Activated CD4-positive, alpha-beta T cell treated with anti-CD3 and anti-CD28 coated beads, Interleukin-2, amount 10 ng/mL, durations not matched to agents 24 days and 14 days (primary cell): ENCODE measurements at places on chromosomes 1 and 21.
A peak's percentile ranks its signal among the peaks of the same experiment; 100 is the strongest.

DNA sequence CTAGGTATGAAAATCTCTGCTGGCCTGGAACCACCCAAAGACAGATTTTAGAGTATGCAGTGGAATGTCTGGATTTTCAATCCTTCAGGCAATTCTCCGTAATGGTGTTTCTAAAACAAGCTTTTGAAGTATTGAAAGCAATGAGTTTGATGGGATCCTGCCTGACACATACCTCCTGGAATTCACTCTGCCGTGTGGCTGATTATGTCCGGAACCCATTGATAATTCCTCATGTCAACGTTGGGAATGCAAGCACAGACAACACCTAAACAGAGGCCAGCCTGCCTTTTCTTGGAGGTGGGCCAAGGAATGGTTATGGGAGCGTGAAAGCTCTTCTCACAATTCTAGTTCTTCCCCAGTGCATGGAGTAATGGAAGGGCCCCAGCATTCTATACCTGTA, 168.9 kb upstream of the HMCN1 start:
- DNase-seq: no peak

DNA sequence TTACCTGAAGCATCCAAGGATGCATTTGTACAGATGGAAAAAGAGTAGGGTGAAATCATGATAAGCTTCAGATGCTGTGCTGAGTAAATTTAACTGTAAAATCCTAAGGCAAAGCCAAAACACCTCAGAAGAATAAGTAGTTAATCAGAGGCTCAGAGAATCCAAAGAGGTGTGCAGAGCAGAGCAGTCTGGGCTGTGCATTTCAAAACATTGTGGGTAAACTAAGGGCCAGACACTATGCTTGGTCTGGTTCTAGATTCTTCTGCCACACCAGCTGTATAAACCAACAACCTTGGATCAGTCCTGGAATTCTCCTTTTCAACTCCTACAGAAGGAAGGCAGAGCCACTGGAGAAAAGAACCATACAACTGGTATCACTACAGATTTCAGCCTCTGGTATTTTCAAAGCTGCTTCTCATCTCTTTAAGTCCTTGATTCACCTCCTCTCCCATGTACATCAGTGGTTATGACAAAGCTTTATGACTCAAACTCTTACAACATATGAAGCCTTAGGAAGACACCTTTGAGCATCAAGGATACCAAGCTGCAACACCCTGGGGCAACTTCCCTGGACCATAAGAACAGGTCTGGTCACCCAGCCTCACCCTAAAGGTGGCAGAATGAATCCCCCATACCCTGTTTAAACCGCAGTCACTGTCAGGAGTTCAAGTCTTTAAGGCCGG, 11.6 kb upstream of the HIPK1 start:
- no peak for DNase-seq

DNA sequence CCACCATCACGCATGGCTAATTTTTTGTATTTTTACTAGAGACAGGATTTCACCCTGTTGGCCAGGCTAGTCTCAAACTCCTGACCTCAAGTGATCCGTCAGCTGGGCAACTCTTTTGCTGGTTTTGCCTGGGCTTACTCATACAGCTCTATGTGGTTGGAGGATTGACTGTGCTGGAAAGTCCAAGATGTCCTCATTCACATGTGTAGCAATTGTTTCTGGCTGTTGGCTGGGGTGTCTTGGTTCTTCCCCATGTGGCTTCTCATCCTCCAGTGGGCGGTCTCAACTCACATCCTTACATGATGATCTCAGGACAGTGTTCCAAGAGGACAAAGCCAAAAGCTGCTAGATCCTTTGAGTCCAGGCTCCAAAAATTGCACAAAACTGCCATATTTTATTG, 53.3 kb downstream of the TEX35 start:
- no peak for DNase-seq

GRCh38 chr1:35524106-35524505, 33.1 kb downstream of the KIAA0319L start:
- no peak for DNase-seq

GRCh38 chr1:96521994-96522760, 199.4 kb upstream of the PTBP2 start:
- DNase-seq: no peak

DNA sequence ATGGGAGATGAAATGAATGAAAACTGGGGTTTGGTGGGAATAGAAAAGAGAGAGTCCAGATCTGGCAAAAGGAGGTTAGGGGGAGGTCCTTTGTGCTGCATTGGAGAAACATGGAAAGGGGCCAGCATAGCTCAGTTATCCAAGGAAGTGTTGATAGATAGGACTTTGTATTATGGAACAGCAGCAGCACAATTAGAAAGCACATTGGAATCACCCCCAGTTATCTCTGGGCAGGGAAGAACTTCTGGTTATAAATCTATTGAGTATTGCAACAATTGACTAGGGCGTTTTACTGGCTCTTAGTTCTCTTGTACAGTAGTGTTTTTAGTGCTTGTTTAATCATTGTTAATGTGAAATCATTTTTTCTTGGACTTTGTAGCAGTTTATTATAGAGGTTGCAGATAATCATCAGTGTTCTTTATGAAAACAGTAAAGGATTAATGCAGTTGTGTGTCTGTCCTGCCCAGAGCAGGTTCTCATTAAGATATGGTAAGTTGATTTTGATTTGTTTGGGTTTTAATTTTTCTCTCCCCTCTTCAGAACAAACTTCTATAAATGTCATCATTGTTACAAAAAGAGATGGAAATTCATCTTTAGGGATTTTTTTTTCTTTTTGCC, 76.6 kb downstream of the NR5A2 start:
- no peak for DNase-seq

DNA sequence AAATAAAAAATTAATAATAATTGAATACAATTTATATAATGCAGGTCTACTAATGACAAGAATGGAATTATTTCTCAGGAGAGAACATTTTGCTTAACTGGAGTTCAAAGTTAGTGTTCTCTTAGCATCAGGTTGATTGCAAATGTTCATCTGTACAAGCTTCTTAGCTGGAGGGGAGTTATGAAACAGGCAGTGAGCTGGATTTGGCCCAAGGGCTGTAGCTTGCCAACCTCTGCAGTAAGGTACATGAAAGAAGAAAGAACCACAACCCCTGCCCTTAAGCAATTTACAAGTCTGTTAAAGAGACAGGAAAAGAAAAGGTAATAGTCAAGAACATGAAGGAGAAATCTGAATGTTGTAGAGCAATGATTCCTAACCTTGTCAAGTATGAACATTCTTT, 17.0 kb downstream of the LPGAT1 start:
- DNase-seq: no peak

- no peak for DNase-seq
These were observed 1.8 kb upstream of the CNR2 start for GRCh38 chr1:23914921-23915320.

GRCh38 chr1:86259390-86259789, 102.8 kb upstream of the COL24A1 start:
- no peak for DNase-seq

- DNase-seq: no peak
These were observed 262.1 kb downstream of the BRINP2 start for GRCh38 chr1:177432897-177433296.

DNA sequence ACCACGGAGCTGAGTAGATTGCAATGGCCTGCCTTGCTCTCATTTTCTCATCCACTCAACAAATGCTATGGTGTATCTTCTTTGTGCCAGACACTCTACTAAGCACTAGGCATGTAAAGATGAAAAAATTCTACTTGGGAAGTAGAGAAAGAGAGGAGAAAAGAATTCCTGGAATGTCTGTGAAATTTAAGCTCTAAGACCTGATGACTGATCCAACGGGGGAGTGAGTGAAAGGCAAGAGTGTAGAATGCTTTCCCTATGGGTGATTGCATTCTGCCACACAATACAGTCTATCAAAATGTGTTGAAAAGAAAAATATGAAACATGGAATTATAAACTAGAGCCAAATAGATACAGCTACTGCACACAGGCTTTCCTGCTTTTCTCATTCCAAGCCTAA, 82.3 kb downstream of the CYYR1 start:
- DNase-seq: no peak

- DNase-seq: no peak
These were observed 56.2 kb downstream of the DPYD start for GRCh38 chr1:97864615-97865014.

DNA sequence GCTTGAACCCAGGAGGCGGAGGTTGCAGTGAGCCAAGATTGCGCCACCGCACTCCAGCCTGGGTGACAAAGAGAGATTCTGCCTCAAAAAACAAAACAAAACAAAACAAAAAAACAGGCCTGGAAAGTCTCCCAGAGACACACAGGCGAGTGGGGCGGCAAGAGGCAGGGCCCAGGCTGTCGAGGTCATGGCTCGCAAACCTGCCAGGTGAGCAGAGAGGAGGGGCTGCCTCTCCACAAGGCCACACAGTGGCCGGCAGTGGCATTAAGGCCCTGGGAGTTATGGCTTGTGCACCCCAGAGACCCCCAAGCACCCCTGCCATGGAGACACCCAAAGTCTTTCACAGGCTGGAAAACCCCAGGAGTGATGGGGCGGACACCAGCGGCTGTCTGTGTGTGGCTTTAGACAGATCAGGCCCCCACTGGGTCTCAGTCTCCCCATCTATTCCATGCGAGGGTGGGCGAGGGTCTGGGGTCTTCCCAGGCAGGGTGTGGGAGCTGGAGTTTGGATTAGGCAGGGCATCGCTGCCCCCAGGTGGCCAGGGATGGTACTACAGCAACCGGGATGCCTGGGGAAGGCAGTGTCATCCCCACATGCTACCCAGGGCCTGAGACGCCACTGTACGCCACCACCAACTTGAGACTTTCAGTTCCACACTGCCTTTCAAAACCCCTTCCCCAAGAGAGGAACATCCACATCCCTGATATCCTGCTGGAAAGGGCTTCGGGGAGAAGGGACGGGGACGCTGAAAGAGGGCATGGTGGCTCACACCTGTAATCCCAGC, 7.3 kb upstream of the CTRC start:
- peak; percentile 92 for DNase-seq

DNA sequence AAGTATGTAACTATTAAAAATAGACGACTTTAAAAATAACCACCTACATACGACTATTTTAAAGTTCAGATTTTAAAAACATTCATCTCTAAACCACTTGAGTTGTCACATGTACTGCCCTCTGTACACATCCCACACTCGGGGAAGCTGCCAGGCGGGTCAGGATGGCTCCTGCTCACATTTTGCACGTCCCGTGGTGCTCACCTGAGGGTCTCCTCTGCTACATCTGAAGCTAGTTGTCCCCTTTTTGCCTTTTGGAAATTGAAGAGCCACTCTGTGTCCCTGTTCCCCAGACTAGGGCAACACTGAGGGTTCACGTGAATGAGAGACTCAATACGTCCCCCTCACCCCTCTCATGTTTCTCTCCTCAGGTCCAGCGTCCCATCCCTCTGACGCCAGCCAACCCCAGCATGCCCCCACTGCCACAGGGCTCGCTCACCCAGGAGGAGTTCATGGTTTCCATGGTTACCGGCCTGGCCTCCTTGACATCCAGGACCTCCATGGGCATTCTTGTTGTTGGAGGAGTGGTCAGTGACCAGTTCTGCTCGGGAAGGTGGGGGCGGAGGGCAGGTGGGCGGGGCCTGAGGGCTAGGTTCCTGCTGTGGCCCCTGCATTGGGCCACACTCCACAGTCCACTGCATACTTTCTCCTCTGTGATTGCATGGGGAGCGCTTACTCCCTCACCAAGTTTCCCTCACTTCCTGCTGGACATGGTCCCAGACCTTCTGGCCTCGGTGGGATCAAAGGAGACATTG, 13.0 kb upstream of the MIIP start:
- no peak for DNase-seq

DNA sequence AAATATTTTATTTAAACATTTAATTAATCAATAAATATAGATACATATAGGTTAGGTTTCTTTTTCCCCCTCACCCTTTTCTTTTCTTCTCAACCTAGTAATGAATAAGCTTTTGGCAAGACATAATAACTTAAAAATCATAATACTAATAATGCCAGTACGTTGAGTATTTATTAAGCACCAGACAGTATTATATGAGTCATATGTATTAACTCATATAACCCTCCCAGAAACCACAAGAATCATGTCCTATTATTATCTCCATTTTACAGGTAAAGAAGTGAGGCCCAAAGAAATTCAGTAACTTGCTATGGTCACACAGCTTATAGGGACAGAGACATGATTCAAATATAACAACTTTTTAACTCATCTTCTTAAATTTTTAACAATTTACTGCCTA, 834.5 kb upstream of the ADGRL2 start:
- DNase-seq: no peak

DNA sequence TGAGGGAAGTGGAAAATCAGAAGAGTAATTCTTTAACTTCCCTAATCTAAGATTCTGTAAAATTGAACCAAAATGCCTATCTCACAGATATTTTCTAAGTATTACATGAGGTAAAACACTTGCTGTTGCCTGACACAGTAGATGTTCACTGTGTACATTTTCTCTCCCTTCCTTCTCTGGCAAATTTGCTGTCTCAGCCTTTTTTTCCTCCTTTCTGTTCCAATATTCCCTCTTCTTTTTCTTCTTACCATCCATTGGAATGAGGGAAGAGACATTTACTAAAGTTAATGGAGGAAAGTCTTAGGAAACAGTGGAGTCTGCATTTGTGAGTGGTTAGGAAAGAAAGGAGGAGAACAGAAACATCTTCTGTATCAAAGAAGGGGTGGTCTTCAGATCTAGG, 239.9 kb downstream of the ZP4 start:
- no peak for DNase-seq

- peak; percentile 66 for DNase-seq
These were observed 11.8 kb upstream of the ZFP69B start for GRCh38 chr1:40438391-40439015.

DNA sequence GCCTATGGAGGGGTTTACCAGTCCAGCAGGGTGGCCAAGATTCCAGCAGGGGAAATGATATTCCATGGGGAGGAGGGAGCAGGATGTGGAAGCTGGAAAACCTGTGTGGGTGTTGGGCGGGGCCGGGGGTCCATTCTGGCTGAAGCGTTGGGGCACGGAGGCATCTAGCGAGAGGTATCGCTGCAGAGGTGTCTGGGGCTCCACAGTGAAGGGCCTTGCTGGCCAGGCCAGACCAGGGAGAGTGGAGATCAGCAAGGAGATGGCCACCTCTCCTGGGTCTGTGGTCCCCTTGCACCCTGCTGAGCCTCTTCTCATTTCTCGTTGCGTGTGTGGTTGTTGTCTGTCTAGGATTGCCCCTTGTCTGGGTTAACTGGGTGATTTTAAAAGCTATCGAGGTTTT, 6.2 kb downstream of the COQ8A start:
- DNase-seq: no peak

GRCh38 chr1:170854677-170855076, 80.7 kb upstream of the MROH9 start:
- DNase-seq: no peak

- no peak for DNase-seq
These were observed 150.8 kb downstream of the COP1 start for GRCh38 chr1:176056312-176056711.
